ENCODE measurements at places on chromosomes 4 and X. TPM values are rescaled to one million over a fixed set of nuclear protein-coding genes. Genes with fewer than 3 reads are reported as not detected.
A peak's percentile ranks its signal among the peaks of the same experiment; 100 is the strongest.

- peaks cover 3% of the 10 kb centered on the region for H3K27me3 ChIP-seq
- no peak overlapping the region for H3K4me3 ChIP-seq
- no peaks in the 10 kb centered on the region for H3K4me1 ChIP-seq
- no peak overlapping the region for H3K27ac ChIP-seq
- DNase-seq, result no peak
- H3K36me3 ChIP-seq, result no peaks in the 10 kb centered on the region
These were observed 1.2 kb downstream of the GPM6B start for GRCh38 chrX:13815664-13816063.

DNA sequence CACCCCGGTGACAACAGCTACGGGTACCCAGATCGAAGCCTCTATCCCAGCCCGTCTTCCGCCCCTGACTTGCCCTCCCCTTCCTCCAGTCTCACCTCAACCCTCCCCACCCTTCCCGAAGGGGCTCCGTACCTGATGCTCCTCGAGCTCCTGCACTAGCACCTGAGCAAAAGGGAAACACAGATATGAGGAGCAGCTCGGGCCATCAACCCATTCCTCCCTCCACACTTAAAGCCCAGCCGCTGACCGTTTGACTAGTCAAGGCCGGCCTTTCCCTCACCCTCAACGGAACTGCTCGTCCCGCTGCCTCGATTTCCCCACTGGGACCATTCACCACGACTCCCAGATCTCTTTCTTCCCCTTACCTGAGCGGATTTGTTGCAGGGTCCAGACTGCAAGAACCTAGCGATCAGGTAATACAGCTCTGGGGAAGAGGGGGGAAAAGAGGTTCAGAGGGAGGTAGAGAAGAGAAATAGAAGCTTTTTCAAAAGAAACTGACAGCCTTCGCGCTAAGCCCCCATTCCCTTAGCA is 731 bp downstream of the BRWD3 start:
- peak; percentile 3 for DNase-seq
- no peaks in the 10 kb centered on the region for H3K27me3 ChIP-seq
- H3K4me3 ChIP-seq, result peak overlapping the region; percentile 54
- H3K4me1 ChIP-seq, result no peaks in the 10 kb centered on the region
- peak overlapping the region; percentile 69 for H3K27ac ChIP-seq
- H3K36me3 ChIP-seq, result no peaks in the 10 kb centered on the region

- DNase-seq, result no peak
- H3K27me3 ChIP-seq, result no peaks in the 10 kb centered on the region
- H3K4me3 ChIP-seq, result no peak overlapping the region
- H3K4me1 ChIP-seq, result no peaks in the 10 kb centered on the region
- peaks cover 18% of the 10 kb centered on the region for H3K36me3 ChIP-seq
These were observed 341.1 kb downstream of the GBA3 start for GRCh38 chr4:23033796-23034195.

The CLGN gene
- 2.7 TPM for total RNA-seq

The GRID2 gene
- not detected for total RNA-seq

The ITGB1BP2 gene
- 2.6 TPM for total RNA-seq

All from K562 (cell line).